GM18507 (cell line): ENCODE measurements at places on chromosomes 16 and 17.

DNA sequence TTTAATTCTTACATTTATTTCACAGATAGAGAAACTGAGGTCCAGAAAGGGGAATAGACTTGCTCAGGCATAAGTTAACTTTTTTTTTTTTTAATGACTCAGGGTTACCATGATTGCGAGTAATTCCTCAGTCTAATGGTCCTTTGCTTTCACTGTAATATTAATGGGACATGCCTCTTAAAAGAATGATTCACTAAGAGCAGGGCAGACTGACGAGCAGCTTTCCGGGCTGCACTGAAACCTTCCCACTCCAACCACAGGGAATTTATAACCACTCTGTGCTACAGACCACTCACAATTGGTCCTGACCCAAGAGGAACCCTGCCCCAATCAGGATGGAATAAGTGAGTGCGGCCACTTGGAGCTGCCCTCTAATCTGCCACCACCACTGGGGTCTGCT, 5.7 kb downstream of the HOXB2 start:
- no peak for DNase-seq

- DNase-seq: no peak
Measured at GRCh38 chr16:13863075-13863765, 56.7 kb upstream of the ERCC4 start.

DNA sequence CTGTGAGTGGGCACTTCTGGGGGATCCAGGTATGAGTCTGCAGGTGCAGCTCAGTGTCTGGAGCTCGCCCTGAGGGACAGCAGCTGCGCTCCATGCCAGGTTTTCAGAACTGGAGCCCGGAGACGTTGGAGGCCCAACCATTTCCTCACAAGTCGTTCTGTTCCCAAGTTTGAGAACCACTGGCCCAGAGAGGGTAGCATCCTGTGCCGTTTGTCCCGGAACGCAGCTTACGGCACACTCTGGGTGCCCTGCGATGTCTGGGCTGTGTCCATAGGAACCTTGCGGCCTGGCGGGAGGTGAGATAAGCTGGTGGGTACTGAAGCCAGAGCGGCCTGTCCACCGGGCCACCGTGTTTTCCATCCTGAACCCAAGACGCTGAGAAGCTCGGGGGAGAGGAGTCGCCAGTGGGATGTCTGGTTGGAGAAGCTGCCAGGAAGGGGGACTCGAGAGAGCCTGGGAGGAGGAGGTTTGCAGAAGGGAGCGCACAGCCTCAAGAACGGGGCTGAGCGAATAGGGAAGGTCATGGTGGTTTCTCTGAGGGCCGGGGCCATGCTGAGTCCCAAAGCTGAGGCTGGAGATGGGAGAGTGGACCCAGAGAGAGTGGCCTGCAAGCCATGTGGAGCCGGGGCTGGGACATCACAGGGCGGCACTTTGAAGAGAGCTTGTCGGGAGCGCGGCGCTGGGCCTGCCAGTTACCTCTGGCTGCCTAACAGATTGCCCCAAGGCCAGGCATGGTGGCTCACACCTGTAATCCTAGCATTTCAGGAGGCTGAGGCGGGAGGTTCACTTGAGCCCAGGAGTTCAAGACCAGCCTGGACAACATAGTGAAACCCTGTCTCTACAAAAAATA, 211.0 kb upstream of the GSE1 start:
- no peak for DNase-seq

GRCh38 chr17:50487213-50488096, 8.8 kb downstream of the RSAD1 start:
- no peak for DNase-seq

DNA sequence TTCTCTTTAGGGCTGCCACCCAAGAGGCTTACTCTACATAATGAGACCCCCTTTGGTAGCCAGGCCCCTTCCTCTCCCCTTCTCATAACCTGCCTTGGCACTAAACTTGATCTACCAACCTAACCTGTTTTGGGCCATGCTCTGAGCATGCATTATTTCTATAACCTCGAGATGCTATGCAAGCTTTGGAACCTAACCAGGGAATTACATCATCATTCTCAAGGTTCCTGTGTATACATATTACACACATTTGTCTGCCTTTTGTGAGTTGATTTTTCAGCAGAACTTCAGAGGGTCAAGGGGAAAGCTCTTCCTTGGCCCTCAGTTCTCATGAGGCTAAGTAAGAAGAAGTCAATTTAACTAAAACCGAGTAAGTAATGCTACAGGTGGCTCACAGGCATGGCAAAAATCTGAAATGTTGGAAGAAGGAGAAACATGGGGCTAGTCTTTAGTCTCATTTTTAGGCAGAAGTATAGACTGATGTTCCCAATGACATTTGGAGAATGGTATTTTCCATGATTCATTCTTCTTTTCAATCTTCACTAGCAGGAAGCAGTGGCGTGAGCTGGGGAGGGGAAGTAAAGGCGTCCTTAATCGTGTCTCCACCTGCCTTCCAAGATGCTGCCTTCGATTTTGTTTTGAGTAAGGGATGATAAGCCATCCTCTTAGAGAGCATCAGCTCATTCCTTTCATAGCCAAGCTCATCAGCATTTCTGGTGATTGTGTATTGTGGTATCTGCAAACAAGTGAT, 308.4 kb downstream of the ABCC12 start:
- DNase-seq: no peak

- no peak for DNase-seq
Measured at GRCh38 chr17:42518046-42518754, 17.8 kb upstream of the NAGLU start.

- DNase-seq: no peak
Measured at GRCh38 chr17:72004011-72004427, 116.8 kb upstream of the SOX9 start.

DNA sequence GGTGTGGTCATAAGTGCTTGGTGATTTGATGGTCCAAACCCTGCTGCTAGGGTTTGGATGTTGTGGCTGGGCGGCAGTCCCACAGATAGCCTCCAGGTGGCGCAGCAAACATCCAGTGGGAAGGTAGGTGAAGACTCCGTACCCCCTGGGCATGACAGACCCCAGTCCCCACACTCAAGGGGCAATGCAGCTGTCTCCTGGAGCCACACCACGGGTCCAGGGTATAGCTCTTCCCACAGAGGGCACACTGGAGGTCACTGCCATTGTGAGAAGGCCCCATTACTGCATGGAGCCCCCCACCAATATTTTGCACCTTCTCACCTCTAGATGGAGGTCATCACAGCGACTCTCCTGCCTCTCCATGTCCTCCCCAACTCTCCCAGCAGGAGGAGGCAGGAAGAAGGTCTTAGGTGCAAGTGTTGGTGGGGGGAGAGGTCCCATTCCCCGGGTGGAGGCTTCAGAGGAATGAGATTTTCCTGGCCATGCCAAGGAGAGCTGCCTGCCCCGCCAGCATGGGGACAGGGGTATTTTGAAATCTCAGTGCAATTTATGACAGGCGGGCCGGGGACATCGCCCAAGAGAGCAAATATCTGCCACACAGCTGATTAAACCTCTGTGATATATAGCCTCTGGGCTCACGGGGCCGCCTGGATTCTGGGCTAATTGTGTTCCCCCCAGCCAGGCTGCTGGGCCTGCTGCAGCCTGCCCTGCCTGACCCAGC, 17.1 kb upstream of the C17orf113 start:
- DNase-seq: peak; percentile 37

- DNase-seq: no peak
Measured at GRCh38 chr16:56998352-56998751, 9.0 kb downstream of the NLRC5 start.

DNA sequence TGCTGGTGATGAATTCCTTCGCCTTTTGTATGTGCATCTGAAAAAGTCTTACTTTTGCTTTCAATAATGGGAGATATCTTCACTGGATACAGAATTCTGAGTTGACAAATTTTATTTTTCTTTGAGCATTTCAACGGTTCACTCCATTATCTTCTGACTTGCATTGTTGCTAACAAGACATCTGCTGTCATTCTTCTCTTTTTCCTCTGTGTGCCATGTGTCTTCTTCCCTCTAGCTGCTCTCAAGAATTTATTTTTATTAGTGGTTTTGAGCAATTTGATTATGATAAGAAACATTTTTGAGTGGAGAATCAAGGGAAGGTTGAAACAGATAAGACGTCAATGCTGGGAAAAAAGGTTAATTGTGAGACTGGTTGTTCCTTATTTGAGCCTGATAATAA, 471.8 kb downstream of the CDH13 start:
- DNase-seq: no peak

GRCh38 chr16:65153365-65154105, 31.7 kb upstream of the CDH11 start:
- DNase-seq: no peak

DNA sequence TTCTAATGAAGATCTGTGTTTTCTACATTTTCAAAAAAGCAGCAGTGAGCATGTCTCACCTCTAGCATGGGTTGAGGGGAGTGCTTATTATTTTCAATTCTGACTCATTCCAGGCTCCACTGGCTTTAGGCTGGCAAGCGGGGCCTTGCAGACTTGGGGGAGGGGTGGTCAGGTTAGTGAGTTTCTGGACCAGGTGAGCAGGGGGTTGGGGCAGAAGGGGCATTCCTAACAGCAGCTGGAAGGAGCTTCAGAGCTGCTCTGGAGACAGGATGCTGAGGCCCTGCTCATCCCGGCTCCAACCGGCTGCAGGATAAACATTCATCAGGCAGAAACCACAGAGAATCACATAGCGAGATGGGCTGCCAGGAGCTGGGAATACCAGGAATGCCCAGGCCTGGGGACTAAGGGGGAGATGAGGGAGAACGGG, 10.5 kb upstream of the KRT19 start:
- DNase-seq: no peak

DNA sequence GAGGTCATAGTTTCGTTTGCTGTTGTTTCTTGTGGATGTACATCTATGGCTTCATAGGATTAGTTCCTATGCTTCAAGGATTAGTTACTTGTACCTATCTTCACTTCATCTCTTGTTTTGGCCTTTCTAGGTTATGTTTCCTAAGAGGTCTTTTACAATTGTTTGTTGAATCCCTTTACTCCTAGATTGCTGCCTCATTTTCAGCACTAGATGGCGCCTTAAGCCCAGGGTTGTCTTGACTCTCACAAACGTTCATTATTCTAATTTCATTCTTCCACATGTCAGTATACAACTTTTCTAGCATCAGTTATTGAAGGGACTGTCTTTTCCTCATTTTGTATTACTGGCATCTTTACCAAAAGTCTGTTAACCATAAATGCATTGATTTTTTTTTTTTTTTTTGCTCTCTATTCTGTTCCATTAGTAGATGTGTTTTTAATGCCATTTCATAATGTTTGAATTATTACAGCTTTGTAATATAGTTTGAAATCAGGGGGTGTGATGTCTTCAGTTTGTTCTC, 45.0 kb upstream of the NACA2 start:
- DNase-seq: no peak

GRCh38 chr17:29396066-29396465, 5.9 kb downstream of the TAOK1 start:
- DNase-seq: no peak

GRCh38 chr16:87374313-87374712, 9.3 kb downstream of the FBXO31 start:
- DNase-seq: no peak

DNA sequence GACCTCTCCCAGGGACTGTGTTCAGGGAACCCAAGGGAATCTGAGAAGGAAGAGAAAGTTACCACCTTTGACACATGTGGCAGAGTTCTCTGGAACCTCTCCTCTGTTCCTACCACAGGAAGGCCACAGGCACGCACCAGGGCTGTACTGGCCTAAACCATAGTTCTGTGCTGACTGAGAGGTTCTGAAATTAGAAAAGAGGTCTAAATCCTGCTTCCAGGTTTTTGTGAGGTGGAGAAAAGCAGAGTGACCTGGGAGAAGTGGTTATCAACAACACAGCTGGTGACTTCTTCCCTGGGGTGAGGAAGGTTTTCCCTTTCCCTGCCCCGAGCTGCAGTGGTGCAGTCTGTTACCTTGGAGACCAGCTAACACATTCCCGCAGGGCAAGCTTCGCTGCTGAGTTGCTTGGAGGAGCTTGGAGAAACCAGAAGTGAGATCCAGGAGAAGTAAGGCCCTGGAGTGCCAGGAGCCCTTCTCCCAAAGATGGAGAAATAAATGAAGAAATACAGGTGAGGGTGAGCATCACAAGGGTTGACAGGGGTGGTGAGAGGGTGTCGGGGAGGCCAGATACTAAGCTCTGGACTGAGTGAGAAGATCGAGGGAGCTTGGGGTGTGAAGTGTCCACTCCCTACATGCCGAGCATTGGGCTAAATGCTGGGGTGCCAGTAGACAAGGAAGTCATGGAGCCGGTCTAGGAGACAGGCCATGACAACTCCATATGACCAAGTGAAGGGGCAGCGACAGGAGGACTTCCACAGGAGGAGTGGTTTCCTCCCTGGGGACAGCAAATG, at the start of gene VWA3A:
VWA3A (plus strand) TSS at position 399 of the 791 bp plus-strand sequence; CDS start at position 496, 97 bp downstream.
- DNase-seq: no peak

DNA sequence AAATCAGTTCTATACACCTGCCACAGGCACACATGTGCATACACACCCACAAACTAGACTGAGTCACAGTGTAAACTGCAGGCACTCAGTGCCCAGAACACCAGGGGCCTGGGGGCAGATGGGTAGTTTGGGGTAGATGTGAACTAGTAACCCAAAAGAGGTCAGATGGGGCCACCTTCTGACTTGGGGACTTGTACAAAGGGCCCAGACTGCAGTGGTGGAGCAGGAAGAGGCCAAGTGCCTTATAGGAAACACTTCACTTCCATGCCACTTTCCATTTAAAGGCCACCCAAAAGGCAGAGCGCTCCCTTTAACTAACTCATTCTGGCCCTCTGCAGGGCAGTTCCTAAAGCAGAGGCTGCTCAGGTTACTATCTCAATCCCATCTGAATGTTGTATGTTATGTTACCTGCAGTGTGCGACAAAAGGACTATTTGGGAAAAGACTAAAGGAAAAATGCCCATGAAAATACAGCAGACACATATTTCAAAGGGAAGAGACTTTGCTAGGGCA, 27.8 kb upstream of the ERN1 start:
- no peak for DNase-seq

GRCh38 chr17:44394833-44395232, 5.4 kb upstream of the ITGA2B start:
- no peak for DNase-seq
